ENCODE measurements at places on chromosomes 4 and X.

DNA sequence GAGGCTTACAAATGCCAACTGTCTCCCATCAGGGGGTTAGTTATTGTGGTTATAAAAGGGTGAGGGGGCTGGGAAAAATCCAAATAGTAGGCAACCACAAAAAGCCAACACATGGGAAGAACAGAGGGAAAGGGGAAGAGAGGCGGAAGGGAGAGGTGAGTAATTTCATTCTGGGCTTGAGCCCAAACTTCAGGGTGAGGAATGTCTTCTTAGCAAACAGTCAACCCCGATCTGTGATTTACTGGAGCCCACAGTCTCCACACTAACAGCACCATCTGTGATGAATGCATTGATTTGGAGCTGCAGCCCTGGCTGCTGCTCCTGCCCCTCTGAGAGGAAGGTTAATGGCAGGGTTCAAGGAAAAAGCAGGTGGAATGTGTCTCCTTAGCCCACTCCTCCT lies 162.2 kb upstream of the GPR101 start:
- DNase-seq, result no peak

DNA sequence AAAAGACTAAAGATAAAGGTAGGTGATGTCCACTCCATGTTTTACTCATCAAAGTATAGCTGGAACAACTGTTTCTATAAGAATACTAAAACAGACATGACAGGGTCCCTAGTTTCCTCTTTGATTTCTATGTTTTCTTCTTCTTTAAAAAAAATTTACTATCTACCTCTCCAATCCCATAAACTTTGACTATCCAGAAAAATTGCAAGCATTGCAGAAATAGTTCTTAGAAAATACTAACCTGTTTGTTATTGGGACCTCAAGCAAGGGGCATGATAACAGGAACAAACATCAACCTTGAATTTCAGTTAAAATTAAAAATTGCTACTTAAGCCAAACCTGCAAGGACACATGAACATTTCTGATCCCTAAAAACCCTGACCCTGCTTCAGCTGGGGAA lies 1226.5 kb downstream of the C4orf33 start:
- no peak for DNase-seq

- no peak for DNase-seq
Observed at GRCh38 chrX:20015945-20016615, 25.2 kb upstream of the BCLAF3 start.

DNA sequence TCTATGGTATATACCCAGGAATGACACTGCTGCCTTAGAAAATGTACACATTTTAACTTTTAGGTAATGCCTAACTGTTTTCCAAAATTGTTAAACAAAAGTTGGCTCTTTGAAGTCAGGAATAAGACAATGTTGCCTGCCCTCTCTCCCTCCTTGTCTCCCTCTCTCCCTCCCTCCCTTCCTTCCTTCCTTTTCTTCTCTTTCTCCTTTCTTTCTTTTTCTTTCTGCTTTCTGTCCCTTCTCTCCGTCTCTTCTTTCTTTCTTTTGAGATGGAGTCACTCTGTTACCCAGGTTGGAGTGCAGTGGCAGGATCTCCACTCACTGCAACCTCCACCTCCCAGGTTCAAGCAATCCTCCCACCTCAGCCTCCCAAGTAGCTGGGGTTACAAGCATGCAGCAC lies 4.6 kb upstream of the TMA16 start:
- DNase-seq, result no peak

GRCh38 chr4:59936566-59936965 lies 1263.6 kb upstream of the ADGRL3 start:
- no peak for DNase-seq

DNA sequence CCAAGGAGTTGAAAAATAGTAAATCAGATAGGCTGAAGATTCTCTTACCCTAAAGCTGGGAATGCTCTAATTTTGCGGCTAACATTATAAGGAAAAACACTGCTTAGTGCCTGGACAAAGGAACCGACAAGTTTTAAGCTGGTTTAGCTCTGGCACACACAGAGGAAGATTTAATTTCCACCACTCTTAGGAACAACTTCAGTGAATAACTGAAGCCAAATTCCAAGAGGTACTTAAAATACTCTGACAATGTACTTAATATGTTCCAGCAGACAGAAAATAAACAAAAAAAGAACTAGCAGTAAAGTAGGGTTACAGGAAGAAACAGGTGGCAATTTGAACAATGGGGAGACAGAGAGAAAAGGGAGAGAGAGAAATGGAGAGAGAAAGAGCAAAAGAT lies 340.8 kb upstream of the NDST4 start:
- DNase-seq, result no peak

DNA sequence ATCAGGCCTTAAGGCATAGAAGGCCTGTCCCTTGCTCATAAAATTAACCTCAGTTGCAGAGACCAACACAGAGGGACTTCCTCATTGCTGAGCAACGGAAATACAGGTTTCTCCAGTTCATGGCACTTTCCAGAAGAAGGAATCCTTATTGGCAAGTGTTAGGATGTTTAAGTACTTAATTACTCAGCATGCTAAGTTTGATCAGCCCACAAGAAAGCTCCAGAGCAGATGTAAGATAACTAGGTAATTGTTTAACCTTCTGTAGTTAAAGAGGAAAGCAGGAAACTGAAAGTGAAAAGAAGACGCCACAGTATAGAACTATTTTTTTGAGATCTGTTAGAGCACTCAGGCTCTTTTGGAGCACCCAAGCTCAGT lies 33.5 kb downstream of the SMS start:
- no peak for DNase-seq

- no peak for DNase-seq
Observed at GRCh38 chr4:34422472-34423175, 1821.7 kb downstream of the ARAP2 start.

DNA sequence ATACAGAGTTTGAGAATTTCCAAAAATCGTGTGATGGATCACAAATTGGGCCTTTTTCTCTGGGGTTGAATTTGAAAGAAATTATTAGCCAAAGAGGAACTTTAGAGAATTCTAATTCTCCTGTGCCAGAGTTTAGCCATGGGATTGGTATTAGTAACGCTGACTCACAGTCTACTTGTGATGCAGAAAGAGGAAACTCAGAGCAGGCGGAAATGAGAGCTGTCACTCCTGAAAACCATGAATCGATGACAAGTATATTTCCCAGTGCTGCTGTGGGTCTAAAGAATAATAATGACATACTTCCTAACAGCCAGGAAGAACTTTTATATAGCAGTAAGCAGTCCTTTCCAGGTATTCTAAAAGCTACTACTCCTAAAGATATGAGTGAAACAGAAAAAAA lies 64.9 kb downstream of the N4BP2 start:
- DNase-seq, result no peak

DNA sequence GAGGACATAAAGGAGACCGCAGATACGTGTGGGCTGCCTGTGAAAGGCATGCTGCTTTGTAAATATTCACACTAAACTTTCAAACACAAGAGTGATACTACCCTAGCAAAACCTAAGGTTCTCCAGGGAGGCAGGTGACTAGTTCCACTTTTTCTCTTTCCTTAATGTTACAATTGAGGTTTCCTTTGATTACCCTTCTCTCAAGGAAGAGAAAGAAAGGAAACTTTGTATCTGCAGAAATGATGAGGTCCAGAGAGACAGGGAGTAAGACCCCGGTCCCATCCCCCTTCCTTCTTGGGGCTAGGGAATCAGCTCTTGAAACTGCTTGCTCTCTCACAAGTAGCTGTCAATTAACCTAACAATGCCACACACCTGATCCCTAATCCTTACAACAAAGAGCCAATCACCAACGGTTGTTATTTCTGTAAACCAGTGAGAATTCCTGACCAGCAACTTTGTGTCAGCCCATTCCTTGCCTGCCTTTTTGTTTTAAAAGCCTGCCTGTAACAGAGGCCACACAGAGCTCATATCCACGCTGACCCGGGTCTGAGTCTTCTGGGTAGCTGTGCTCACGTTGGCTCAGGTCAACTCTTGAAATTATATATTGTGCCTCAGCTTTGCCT lies 754.8 kb upstream of the FRG1 start:
- no peak for DNase-seq

- peak; percentile 18 for DNase-seq
Observed at GRCh38 chrX:134377537-134377936, 82.4 kb upstream of the HPRT1 start.

- DNase-seq, result no peak
Observed at GRCh38 chrX:74922922-74923543, 2.2 kb downstream of the NEXMIF start.

DNA sequence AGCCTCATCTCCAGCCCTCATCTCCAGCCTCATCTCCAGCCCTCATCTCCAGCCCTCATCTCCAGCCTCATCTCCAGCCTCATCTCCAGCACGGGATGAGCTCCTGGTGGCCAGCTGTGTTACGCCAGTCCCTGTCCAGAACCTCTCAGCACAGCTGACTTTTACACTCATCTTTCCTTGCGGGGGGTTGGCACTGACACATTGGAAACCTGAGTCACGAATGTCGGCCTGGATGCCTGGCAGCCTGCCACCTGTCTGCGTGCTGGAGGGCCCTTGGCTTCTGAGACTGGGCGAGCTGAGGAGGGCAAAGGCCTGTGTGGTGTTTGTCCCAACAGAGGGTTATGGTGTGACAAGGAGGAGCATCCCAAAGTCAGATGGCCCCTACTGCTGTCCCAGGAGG lies 66.1 kb upstream of the HGFAC start:
- DNase-seq, result no peak

DNA sequence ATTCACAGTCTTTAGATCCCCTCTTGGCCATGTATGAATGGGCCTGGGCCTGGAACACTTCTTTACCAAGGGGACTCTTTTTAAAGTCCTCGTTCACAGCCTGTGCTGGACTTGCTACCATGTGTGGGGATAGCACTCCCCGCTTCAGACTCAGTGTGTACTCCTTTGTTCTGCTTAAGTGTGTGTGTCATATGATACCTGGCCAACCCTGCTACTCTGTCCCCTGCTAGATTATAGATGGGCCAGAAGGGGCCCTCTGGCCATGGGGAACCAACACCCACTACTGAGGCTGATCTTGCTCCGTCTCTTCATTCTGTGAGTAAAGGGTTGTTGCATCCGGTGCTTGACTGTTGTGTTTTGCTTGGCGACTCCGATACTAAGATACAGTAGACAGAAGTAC lies 8.0 kb downstream of the CCDC110 start:
- DNase-seq, result no peak

DNA sequence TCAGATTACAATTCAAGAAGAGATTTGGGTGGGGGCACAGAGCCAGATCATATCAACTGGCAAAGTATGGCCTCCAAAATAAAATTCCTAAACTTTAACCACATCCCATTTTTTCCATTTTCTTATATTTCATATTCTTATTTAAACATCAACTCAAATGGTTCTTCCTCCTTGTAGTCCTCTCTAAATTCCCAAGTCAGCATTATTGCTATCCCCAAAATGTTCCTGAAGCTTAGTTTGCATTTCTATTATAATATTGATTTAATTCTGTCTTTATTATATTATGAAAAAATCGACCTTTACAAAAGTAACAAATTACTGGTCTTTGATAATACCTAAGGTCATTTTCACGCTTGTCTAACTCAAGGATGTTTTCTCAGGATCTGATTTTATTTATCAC lies 67.5 kb downstream of the NPY1R start:
- no peak for DNase-seq

DNA sequence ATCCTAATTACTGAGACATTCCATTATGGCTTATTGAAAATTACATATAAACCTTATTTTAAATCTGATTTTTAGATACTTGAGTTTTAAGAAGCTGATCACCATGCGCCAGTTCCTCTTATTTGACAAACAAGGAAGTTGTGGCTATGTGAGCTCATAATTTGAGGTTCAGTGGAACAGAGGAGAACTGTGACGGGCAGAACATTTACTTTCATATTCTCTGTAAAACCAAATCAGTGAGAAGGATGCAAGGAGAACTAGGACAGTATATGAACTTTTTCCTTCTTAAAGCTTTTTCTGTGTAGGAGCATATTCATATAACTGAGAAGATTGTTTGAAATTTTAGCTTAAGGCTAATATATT lies 25.3 kb downstream of the STIM2 start:
- no peak for DNase-seq

DNA sequence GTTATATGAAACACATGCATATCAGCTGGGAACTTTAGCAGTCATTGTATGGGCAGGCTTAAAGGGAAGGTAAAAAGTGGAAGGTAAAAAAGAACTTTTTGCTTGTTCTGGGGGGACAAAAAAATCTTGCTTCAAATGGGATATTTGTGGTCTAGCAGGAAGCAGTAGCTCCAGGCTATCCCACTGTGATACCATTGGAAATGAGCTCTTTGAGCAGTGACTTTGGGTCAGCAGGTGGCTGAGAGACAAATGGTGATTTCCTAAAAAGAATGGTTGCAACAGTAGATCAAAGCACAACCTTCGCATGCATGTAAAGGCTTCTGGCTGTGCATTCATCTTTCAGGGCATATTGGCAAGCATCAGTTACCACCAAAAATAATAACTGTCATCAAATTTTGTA lies 106.2 kb downstream of the RS1 start:
- no peak for DNase-seq

DNA sequence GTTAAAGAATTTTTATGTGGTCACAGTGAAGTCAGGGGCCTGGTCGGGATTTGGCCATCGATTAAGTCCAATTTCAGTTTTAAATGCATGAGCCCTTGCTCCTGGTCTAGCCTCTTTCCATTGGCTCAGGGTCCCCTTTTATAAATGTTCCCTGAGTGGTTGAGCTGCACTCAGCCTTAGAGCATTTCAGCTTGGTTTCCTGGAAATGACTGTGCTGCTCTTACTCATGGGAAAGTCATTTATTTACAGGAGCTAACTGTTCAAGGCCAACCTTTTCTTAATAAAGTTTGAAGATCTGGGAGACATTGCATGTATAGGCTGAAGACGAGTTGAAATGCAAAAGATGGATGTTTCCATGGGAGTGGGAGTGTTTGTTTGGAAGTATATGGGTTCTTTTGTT lies 98.8 kb upstream of the CLNK start:
- no peak for DNase-seq

- no peak for DNase-seq
Observed at GRCh38 chr4:1590244-1590643, 93.9 kb downstream of the FAM53A start.

GRCh38 chr4:88109123-88109881 lies 49.1 kb downstream of the ABCG2 start:
- no peak for DNase-seq

- no peak for DNase-seq
Observed at GRCh38 chr4:170853422-170854021, 763.8 kb upstream of the AADAT start.

GRCh38 chr4:140014284-140014683 lies 139.7 kb downstream of the MAML3 start:
- DNase-seq, result no peak

DNA sequence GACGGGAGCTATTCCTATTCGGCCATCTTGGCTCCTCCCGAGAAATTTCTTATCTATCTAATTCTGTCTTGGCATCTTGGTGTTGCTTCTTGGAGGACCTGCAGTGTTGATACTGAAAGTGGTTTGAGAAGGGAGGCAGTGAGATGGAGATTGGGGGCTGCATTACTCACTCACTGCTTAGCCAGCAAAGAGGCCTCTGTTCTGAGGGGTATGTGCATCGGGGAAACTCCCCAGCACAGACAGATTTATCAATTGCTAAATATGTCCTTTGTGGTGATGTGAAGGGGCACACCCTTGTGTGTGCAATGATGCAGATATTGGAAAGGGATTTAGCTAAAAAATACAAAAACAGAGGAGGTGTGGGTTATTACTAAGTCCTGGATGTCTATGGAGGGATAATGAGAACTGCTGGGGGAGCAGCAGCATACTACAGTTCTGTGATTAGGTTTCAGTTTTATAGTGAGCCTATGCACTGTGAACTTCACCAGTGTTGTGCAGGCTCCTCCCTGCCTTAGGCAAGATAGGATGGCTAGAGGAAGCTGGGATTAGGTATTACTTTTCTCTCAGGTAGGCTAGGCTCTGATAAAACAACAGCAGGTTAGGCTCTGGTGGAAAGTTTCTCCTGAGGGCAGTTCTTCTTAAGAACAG lies 279.0 kb downstream of the HS3ST1 start:
- DNase-seq, result no peak

- no peak for DNase-seq
Observed at GRCh38 chrX:39580043-39580442, 517.7 kb downstream of the BCOR start.

Data from NCI-H524 treated with DMSO at 0.1 percent for 48 hours (cell line).